Vagina (tissue), 2 donors: ENCODE measurements at places on chromosomes 3 and 15.

DNA sequence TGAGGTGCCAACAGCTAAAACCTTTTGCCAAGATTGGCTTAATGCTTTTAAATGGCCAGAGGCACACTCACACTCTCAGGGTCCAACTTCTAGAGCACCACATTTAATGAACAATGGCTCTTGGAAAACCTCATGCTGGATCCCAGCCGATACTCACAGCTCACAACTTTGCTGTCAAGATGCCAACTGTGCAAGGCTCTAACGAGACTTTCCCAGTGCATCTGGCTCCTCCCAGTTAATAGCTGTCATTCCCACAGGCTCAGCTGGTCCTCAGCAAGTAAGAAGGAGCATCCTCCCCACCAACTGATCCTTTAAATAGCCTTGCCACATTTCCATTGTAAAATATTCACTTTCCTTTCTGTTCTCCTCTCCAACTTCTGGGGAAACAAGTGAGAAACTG, 20.3 kb upstream of the FRMD4B start:
- DNase-seq, result no peak

GRCh38 chr3:10357592-10358308, 36.8 kb upstream of the SEC13 start:
- DNase-seq, result no peak

GRCh38 chr3:149163066-149163465, 33.6 kb downstream of the HPS3 start:
- DNase-seq, result no peak

GRCh38 chr15:40327457-40327856, 4.0 kb downstream of the INAFM2 start:
- DNase-seq, result no peak

DNA sequence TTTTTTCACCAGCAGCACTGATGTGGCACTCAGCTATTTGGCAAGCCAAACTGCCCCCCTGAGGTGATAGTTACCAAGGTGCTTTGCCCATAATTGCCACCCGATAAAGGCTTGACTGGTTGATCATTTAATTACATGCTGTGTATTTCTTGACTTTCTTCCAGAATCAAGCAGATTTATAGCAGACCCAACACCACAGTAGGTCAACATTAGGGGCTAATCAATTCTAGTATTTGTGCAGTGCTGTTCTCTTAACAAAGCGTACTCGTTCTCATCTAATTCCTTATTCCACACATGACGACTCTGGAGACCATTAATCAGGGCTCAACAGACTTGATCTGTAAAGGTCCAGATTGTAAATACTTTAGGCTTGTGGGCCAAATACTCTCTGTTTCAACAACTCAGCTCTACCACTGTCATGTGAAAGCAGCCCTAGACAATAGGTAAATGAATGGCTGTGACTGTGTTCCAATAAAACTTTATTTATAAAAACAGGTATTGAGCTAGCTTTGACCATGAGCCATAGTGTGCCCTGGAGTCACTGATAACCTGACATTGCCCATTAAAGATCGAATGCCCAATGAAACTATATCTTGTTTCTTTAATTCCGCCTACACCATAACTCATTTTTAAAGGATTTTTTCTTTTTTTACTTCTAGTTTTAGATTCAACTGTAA, 119.1 kb upstream of the TMC3 start:
- no peak for DNase-seq

DNA sequence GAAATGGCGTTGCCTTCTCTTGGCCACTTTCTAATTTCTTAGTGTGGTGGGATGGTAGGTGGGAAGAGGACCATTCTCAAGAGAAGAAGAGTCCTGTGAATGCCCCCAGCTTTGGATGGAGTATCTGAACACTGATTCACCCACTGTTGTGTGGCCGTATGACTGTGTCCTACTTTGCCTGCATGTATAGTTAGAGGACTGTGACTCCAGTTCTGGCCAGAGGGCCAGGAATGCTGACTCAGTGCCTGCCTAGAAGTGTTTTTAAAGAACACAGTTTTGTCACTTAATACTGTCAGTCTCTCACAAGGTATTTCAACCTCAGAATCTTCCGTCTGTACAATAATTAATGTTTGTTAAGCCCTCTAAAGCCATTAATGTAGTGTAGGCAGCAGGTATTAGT, 2.1 kb downstream of the SEC61A1 start:
- DNase-seq, result no peak
